Foreskin keratinocyte (primary cell): ENCODE measurements at places on chromosomes 1 and 21. TPM values are rescaled to one million over a fixed set of nuclear protein-coding genes. Genes with fewer than 3 reads are reported as not detected.

Gene MAP10
- total RNA-seq = 0.99 and 1.0 TPM in 2 replicates

Gene OR2L13
- total RNA-seq = not detected in 2 replicates

Gene PLA2G2A
- total RNA-seq = not detected in 2 replicates

DNA sequence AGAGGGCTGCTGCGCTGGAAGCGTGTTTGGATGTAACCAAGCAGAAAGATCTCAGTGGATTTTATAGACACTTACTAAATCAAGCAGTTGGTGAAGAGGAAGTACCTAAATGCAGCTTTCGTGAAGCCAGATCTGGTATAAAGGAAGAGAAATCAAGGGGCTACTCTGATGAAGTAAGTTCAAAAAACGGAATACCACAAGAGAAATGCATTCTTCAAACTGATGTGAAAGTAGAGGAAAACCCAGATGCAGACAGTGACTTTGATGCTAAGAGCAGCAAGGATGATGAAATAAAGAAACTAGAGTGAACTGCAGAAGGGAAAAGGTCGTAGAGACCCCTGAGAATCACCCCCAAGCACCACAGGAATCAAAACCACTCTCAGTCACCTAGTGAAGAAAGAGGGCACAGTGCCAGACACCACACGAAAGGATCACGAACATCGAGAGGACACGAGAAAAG lies 40.8 kb upstream of the NEXN start:
- DNase-seq = no peak

DNA sequence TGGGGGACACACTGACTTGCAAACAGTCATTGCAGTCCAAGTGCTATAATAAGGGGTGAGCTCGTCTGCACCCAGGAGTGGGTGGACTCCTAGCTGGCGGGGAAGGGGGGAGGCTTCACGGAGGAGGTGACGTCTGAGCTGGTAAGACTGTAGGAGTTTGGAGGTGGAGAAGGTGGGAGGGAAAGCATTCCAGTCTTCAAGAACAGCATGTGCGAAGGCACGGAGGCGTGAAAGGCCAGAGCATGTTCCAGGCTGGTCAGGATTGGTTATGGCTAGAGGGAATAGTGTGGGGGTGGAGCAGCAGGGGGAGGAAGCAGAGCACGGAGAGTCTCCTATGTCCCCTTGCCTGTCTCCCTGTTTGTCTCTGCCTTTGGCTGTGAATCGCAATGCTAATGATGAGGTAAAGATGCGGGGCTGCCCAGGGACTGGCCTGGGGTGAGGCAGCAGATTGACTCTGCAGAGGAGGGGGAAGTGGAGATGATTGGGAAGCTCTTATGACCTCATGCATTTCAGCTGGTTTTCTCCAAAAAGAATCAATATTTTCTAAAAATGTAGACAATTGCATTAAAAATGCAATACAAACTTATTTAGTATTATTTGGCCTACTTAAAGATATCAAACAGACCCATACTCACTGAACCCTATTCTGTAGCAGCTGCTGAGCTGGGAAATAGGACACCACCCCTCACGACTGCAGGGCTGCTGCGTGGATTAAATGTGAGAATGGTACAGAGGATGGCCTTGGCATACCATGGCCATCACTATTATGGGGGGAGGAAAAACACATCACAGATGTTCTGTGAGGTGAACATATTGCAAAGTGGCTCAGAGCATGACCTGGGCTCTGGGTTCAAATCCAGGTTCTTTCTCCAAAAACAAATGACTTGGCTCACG lies 2.6 kb upstream of the ZNF436 start:
- no peak for DNase-seq

GRCh38 chr21:41948078-41948895 lies 5.5 kb downstream of the C2CD2 start:
- DNase-seq = no peak

DNA sequence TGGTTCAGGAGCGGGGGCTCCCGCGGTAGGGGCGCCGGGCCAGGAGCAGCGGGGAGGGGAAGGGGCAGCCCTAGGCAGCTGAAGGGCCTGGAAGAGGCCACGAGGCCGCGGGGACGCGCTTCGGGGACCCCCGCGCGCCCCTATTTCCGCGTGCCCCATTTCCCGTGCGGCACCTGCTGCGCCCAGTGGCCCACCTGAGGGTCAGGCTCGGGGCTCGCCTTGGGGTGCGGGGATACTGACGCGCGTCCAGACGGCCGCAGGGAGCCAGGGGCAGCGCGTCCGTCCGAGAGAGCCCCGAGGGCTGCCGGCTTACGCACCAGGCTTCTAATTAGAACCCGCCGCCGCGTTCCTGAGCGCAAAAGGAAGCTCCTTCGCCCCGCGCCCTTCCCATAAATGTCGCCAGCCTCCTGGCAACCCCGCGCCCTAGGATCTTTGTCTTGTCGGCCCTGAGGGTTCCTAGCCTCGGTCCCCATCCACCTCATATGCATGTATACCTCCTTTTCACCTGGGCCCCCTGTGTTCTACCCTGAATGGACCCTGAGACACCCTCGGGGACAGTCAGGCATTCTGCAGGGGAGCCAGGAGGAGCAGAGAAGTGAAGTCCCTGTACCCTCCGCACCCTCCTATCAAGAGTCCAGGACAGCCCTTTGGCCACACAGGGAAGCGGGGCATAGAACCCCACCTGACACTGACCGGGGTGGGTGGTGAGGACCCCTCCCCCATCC lies 1.8 kb downstream of the WNT3A start:
- no peak for DNase-seq

DNA sequence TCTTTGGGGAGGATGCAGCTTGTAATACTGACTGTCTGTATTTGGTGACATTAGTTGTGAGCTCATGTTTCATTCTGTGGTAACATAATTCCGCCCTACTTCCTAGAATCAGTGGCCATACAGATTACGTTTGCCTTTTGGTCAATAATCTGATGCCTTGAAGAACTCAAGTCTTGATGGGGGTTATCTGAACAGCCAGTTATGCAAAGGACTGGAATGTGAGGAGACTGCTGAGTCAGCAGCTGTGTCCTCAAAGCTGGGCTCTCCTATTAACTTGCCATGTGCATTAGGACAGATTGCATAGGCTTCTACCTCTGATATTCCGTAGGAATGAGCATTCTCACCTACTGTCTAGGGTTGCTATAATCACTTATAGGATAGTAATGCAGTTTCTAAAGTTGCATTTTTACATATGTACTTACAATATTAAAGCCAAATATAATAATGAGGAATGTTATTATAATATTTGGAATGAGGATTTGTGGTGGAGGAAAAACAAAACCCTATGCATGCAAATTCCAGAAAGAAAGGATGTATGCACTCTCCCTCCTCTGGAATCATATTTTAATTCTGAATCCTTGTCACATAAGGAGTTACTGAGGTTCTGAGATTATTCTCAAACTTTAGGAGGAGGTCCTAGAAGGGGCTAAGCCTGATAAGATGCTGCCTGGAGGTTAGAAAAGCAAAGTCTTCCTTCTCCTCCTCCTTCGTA lies 116.0 kb downstream of the NOS1AP start:
- DNase-seq = no peak

DNA sequence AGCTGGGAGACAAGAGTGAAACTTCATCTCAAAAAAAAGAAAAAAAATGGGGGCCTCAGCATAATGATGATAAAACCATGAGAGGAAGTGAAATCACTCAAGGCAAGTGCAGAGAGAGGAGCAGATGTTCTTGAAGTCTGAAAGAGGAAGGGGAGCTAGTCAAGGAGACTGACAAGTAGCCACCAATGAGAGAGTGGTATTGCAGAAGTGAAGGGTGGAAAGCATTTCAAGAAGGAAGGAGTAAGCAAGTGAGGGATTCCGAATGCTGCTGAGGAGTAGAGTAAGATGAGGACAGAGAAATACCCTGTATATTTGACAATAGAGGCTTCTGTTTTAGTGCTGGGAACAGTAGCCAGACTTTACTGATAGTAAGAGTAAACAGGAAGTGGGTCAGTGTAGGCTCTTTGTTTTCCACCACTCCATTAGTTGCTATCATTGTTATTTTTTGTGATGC lies 2.9 kb downstream of the TATDN3 start:
- DNase-seq = no peak
